T-cell (primary cell): ENCODE measurements at places on chromosomes 5 and 9. TPM values are rescaled to one million over a fixed set of nuclear protein-coding genes. Genes with fewer than 3 reads are reported as not detected.
A peak's percentile ranks its signal among the peaks of the same experiment; 100 is the strongest.

PCDHGB2 gene
- 0.16 TPM for total RNA-seq

GRCh38 chr9:133401588-133401987, 16.2 kb downstream of the REXO4 start:
- H3K4me3 ChIP-seq: no peak overlapping the region
- no peaks in the 10 kb centered on the region for H3K27me3 ChIP-seq
- DNase-seq: no peak
- H3K4me1 ChIP-seq: peaks cover 17% of the 10 kb centered on the region

- H3K4me1 ChIP-seq: no peaks in the 10 kb centered on the region
- H3K27me3 ChIP-seq: no peaks in the 10 kb centered on the region
- no peak for DNase-seq
- no peaks in the 10 kb centered on the region for H3K36me3 ChIP-seq
Measured at GRCh38 chr9:130780865-130781504, 54.1 kb upstream of the ABL1 start.

GRCh38 chr9:89274838-89275237, 36.2 kb upstream of the CKS2 start:
- no peak overlapping the region for H3K4me3 ChIP-seq
- H3K4me1 ChIP-seq: peaks cover 13% of the 10 kb centered on the region
- no peak for DNase-seq

ANKRD33B gene
- total RNA-seq: 4.1 TPM

ORM1 gene
- total RNA-seq: not detected

DNA sequence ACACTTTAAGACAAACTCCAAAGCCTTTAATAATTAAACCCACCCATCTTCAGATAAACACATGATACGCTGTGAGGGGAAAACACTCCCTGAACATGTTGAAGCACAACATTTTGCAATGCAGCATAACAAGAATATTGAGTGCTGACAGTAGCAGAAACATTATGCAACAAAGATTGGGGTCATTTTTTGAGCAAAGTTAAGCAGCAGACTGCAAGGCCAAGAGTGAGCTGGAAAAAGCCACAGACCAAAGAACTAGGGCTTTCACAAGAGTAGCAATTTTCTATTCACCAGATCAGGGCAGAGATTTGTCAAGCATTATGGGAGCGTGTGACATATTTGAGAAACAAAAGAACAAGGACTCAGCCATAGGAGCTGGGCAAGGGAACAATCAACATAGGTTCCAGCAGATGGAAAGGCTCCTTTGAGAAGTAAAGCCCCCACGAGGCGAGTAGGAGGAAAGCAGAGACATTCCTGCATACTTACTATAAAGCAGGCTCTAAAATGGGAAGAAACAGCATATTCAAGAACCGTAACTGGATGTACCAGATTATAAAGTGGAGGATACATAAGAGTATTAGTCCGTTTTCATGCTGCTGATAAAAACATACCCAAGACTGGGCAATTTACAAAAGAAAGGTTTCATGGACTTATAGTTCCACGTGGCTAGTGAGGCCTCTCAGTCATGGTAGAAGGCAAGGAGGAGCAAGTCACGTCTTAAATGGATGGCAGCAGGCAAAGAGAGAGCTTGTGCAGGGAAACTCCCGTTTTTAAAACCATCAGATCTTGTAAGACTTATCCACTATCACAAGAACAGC, 4.8 kb upstream of the TTC23L start:
- H3K36me3 ChIP-seq: no peaks in the 10 kb centered on the region
- H3K27ac ChIP-seq: no peak overlapping the region
- DNase-seq: no peak
- H3K4me3 ChIP-seq: no peak overlapping the region
- H3K27me3 ChIP-seq: no peaks in the 10 kb centered on the region

GPRIN1 gene
- total RNA-seq: 0.54 TPM

EMB gene
- total RNA-seq: 209 TPM

DNA sequence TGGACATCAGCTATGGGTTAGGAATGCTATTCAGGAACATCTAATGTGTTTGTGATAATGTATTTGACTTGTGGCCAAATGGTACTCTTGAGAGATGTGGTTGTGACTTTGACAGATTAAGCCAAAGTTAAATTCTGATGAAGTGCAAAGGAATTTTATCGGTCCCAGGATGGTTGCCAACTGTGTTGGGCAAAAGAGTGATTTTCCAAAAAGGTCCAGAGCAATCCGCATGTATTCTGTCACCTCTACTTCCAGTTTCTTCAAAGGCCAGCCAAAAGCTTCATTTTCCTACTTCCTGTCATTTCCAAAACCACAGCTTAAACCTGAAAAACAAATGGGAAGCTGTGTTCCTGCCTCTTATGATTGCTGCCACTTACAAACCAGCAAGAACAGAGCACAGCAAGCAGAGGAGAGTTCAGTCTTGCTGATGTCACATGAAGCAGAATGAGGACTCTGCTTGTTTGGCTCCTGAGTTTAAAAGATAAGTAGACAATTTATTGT, 59.8 kb downstream of the MARCHF3 start:
- no peaks in the 10 kb centered on the region for H3K36me3 ChIP-seq
- H3K27ac ChIP-seq: no peak overlapping the region
- no peak overlapping the region for H3K4me3 ChIP-seq
- no peak for DNase-seq
- peaks cover 18% of the 10 kb centered on the region for H3K4me1 ChIP-seq
- no peaks in the 10 kb centered on the region for H3K27me3 ChIP-seq

FUT7 gene
- total RNA-seq: 5.8 TPM

DNA sequence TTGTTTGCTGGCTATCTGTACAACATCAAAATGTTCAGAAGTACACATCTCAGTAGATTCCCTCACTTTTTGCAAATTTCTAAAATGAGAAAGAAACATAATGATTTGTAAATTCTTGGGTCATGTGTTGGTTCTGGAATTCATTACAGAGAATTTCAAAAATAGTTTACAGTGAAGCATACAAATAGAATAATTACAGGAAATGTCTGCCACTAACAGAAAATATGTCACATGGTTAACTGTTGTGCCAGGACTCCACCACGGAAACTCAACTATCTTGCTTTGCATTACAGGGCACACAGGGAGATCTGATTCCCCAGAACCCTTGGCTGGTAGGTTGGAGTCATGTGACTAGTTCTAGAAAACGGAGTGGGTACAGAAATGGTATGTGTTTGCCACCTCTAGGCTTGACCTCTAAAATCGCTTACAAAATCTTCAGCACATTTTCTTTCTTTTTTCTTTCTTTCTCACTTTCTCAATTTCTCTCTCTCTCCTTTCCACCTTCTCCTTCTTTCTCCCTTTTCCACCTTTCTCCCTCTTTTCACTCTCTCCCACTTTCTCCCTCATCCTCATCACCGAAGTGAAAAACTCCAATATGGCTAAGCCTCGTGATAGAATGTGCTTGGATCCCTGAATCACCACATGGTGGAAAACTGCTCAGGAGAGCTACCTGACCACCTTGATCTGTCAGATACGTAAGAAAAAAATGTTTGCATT, 32.4 kb downstream of the RASEF start:
- no peak overlapping the region for H3K4me3 ChIP-seq
- H3K27me3 ChIP-seq: no peaks in the 10 kb centered on the region
- DNase-seq: no peak

- no peaks in the 10 kb centered on the region for H3K27me3 ChIP-seq
- H3K4me3 ChIP-seq: peak overlapping the region; percentile 47
- H3K27ac ChIP-seq: no peak overlapping the region
- peaks cover 36% of the 10 kb centered on the region for H3K4me1 ChIP-seq
Measured at GRCh38 chr5:179795049-179795862, 1.5 kb downstream of the LTC4S start.

SPATA9 gene
- total RNA-seq: not detected

DNA sequence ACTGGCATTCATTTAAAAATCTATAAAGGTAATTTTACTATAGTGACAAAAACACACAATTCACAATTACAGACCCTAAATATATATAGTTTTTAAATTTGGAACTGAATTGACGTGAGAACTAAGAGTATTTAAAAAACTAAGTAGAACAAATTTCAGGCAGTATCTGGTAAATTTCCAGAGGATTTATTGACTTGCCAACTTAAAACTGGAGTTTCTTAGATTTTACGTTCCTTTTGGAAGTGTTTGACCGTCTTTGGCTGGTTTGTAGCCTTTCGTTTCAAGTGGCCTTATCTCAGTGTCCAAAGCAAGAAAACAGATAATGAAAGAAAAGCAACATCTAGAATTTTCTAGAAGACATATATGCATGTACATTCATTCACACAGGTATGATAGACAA, 234.4 kb upstream of the VLDLR start:
- no peaks in the 10 kb centered on the region for H3K4me1 ChIP-seq
- DNase-seq: no peak
- H3K27ac ChIP-seq: no peak overlapping the region
- peaks cover 6% of the 10 kb centered on the region for H3K27me3 ChIP-seq
- H3K36me3 ChIP-seq: no peaks in the 10 kb centered on the region

TSSK1B gene
- total RNA-seq: not detected

DNA sequence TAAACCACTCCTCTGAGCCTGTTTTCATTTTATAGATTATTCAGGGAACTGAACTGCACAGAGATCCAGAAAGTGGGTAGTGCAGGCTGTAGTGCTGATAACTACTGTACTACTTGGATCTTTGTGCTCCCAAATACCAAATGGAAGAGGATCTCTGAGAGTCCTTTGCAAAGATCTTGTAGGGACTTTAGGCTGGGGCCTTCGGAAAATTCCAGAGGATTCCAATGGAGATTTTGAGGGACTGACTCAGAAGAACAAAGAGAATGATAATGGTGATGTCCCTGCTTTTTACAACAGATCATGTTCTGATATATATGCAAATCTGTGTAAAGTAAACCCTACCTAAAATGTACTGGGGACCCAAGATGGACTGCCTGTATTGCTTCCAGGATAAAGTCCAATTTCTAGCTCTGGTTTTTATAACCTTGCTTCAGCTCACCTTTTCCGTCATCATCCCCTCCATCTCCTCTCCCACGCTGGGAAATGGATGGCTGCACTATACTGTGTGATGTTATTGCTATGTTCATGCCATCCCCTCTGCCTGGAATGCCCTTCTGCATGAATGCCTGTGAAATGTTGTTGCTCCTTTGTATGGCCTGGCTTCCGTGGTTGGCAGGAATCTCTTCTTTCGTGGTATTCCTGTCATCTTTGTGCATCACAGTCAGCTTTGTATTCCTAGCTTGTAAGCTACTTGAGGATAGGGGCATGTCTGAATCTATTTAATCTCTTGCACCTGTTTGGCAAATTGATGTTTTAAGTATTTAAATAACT, 9.7 kb upstream of the PSMD5 start:
- H3K4me3 ChIP-seq: no peak overlapping the region
- H3K27ac ChIP-seq: peak overlapping the region; percentile 5
- peaks cover 38% of the 10 kb centered on the region for H3K36me3 ChIP-seq
- H3K4me1 ChIP-seq: peaks cover 4% of the 10 kb centered on the region
- H3K27me3 ChIP-seq: no peaks in the 10 kb centered on the region

MARCHF11 gene
- total RNA-seq: not detected

CDX1 gene
- not detected for total RNA-seq

DNA sequence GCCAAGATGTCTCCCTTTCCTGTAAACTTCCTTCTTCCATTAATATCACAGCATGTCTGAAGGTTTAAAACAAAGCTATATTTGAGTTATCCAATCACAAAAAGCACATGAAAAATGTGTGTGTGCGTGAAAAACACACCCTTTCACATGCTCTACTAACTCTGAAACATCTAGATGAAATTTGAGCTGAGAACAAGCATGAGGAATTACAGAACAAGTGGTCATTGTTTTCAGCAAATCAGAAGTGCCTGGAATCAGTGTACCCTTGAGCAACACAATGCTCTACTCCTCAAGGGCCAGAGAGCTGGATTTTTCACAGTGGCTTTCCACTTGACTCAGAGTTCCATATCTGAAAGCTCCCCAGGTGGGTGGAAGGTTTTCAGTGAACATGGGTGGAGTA, 255.9 kb downstream of the PSAT1 start:
- no peak overlapping the region for H3K27ac ChIP-seq
- DNase-seq: no peak
- no peak overlapping the region for H3K4me3 ChIP-seq
- H3K27me3 ChIP-seq: no peaks in the 10 kb centered on the region
- no peaks in the 10 kb centered on the region for H3K4me1 ChIP-seq

DNA sequence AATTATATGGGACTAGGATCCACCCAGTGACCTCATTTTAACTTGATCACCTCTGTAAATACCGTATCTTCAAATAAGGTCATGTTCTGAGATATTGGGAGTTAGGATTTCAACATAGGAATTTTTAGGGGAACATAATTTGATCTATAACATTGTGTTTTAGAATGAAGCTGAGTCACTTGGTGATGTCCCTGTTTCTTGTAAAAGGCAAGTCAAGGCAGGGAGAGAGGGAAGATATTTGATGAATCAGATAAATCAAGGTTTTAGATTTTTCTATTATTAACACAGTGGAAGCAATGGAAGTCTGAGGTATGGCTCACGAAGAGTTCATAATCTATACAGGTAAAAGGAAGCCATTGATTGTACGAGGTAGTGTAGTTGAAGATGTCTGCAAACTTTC, 11.8 kb upstream of the GPR151 start:
- DNase-seq: no peak
- no peak overlapping the region for H3K4me3 ChIP-seq
- no peak overlapping the region for H3K27ac ChIP-seq
- H3K27me3 ChIP-seq: no peaks in the 10 kb centered on the region
- no peaks in the 10 kb centered on the region for H3K4me1 ChIP-seq
- no peaks in the 10 kb centered on the region for H3K36me3 ChIP-seq

- H3K27me3 ChIP-seq: no peaks in the 10 kb centered on the region
- H3K27ac ChIP-seq: peak overlapping the region; percentile 6
- peak overlapping the region; percentile 5 for H3K4me3 ChIP-seq
- DNase-seq: peak; percentile 39
Measured at GRCh38 chr5:52776116-52776515, 11.6 kb upstream of the ITGA1 start.

DNA sequence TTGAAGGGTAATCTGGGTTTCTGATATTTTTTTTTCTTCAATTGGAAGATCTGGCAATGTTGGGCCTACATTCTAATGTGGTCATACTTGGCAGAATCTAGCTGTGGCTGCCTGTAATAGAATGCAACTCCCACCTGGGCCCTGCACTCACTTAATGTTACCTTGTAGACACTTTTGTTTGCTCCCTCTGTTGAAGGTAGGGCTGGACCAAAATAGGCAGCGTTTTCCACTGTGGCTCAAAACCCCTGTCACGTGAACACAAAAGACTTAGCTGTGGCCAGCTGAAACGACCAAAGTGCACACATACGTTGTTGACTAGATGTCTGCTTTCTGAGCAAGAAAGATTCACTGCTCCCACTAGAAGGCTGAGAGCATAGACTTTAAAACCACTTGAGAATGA, 117.6 kb upstream of the HMHB1 start:
- H3K4me1 ChIP-seq: no peaks in the 10 kb centered on the region
- H3K36me3 ChIP-seq: no peaks in the 10 kb centered on the region
- no peak overlapping the region for H3K4me3 ChIP-seq
- H3K27me3 ChIP-seq: no peaks in the 10 kb centered on the region
- H3K27ac ChIP-seq: peak overlapping the region; percentile 44
- no peak for DNase-seq

- H3K4me3 ChIP-seq: no peak overlapping the region
- H3K4me1 ChIP-seq: no peaks in the 10 kb centered on the region
- H3K27me3 ChIP-seq: no peaks in the 10 kb centered on the region
Measured at GRCh38 chr5:57839437-57840079, 356.9 kb upstream of the ACTBL2 start.

GRCh38 chr5:147305147-147305546, 70.3 kb downstream of the STK32A start:
- H3K27me3 ChIP-seq: no peaks in the 10 kb centered on the region
- no peaks in the 10 kb centered on the region for H3K36me3 ChIP-seq
- no peak for DNase-seq
- no peaks in the 10 kb centered on the region for H3K4me1 ChIP-seq
- no peak overlapping the region for H3K27ac ChIP-seq
